Chondrocyte (in vitro differentiated cells): ENCODE measurements at places on chromosomes 13 and 19.

- DNase-seq: no peak
Measured at GRCh38 chr19:4969292-4969771, 419 bp downstream of the KDM4B start.

GRCh38 chr19:32498648-32499200 lies 82.3 kb upstream of the PDCD5 start:
- no peak for DNase-seq

DNA sequence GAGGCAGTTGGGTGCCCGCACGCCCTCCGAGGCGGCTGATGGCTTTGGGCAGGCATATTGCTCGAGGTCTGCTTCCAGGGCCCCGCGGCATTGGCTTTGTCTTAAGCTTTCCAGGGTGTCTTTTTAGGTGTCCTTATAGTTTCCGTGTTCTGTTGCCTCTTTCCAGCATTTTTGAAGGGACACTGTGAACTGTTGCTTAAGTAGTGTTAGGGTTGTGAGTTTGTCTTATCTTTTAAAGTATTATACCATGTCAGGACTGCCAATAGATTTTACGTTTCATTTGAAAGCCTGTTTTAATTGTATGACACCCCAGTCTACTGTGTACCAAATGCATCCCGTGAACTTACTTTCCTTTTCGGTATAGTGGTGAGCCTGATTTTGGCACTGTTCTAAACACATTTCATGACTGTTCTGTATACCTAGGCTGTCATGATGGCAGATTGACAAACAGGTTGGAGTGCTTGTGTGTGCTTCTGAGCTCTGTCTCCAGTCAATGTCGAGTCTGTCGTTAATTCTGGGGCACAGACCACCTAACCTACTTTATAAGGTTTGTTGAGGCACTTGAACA lies 656 bp downstream of the PCCA start:
- DNase-seq: no peak

- DNase-seq: no peak
Measured at GRCh38 chr13:97310809-97311436, 88.8 kb downstream of the MBNL2 start.

DNA sequence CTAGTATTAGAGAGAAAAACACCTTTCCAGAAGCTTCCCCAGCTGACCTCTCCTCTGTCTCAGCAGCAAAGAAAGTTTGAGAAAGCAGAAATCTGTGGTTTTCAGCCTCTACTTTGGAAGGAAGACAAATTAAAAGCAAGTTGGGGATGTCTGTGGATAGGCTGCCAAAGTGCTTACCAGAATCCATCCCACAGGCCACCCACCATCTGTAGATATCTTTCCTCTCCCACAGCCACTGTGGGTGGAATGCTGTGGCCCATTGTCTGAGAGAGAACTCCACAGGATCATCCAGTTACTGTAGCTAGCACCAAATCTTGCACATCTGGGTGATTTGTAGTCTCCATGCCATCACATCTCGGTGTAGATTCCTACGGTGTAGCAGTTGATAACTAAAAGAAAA lies 133.5 kb downstream of the DNAJC15 start:
- DNase-seq: no peak

GRCh38 chr13:45688577-45688976 lies 13.5 kb upstream of the CBY2 start:
- DNase-seq: no peak

DNA sequence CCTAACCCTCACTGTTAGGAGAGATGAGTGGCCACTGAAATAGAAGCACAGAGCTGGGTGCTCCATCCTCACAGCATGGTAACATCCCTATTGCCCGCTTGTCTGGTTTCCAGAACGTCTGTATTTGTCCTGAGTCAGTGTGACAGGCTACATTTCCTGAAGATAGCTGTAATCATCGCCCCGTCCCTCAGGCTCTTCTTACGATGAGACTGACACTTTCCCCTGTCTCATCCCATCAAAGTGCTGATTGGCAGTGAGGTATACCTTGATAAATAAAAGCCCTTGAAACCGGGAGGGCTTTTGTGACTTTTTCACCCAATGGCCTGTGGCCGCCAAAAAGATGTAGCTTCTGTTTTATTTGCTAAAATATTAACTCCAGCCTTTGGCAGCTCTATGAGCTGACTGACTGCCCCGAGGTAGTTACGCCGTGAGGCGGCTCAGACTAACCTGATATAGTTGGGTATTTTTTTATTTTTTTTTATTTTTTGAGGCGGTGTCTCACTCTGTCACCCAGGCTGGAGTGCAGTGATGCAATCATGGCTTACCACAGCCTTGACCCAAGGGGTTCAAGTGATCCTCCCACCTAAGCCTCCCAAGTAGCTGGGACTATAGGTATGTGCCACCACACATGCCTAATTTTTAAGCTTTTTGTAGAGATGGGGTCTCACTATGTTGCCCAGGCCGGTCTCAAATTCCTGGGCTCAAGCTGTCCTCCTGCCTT lies 5.7 kb upstream of the LRRC4B start:
- peak; percentile 25 for DNase-seq

- peak; percentile 81 for DNase-seq
Measured at GRCh38 chr13:113952151-113952982, 21.5 kb downstream of the C13orf46 start.

GRCh38 chr19:1018393-1018792 lies 2.5 kb downstream of the TMEM259 start:
- DNase-seq: no peak

- no peak for DNase-seq
Measured at GRCh38 chr19:43673637-43674036, 3.7 kb upstream of the PLAUR start.

GRCh38 chr13:75739244-75739868 lies 103.2 kb downstream of the LMO7 start:
- DNase-seq: no peak

GRCh38 chr13:23817136-23817535 lies 72.1 kb downstream of the MIPEP start:
- DNase-seq: no peak

DNA sequence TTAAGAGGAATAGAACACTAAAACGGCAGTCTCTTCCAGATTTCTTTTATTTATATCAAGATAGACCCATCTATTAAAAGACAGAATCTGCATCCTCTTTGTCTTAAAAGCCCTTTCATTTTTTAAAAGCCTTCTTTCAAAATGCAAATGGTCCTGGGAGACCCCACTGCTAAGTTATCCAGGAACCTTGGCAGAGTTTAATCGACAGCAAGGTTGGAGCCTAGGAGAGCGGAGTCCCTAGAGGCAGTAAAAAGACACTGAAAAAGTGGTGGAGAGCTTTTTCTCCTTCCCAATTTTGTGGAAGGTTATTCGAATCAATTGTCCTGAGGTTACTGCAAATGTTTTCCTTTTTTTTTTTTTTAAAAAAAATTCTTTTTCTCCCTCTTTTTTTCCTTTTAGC lies 294.7 kb downstream of the NALCN start:
- DNase-seq: no peak

DNA sequence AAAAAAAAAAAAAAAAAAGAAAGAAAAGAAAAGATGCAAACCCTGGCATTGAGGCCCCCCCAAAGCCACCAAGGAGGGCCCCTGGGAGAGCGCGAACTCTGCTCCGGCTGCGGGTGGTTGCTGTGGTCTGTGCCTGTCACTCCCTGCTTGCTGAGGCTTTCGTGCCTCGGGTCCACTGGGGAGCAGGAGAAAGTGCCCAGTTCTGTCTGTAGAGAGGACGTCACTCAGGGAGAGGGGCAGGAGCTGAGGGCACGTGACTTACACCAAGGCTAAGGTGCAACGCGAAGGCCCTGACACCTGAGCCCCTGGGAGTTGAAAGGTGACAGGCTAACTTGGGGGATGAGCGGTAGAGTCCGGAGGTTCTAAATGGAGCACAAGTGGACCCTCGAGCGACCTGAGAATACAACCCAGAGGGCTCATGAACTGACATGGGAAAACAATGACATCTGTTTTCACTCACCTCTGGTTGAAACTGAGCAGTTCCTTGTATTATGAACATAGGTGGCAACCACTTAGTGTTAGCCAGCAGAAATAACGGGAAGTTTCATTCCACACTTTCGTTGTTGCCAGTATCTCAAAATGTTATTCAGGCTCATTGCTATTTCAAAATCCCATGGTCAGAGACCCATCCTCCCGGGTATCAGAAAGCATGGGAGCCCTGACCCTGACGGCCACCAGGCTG lies 69.2 kb upstream of the TM9SF2 start:
- no peak for DNase-seq

- DNase-seq: peak; percentile 92
Measured at GRCh38 chr13:39655569-39656324, at the start of gene COG6. Gene COG6, plus strand, starts transcription at chr13:39655662. Its CDS starts 65 bp downstream, at chr13:39655727.

GRCh38 chr13:77384999-77385398 lies 58.1 kb upstream of the MYCBP2 start:
- DNase-seq: no peak

GRCh38 chr13:23690668-23691067 lies 120.5 kb downstream of the TNFRSF19 start:
- DNase-seq: no peak

DNA sequence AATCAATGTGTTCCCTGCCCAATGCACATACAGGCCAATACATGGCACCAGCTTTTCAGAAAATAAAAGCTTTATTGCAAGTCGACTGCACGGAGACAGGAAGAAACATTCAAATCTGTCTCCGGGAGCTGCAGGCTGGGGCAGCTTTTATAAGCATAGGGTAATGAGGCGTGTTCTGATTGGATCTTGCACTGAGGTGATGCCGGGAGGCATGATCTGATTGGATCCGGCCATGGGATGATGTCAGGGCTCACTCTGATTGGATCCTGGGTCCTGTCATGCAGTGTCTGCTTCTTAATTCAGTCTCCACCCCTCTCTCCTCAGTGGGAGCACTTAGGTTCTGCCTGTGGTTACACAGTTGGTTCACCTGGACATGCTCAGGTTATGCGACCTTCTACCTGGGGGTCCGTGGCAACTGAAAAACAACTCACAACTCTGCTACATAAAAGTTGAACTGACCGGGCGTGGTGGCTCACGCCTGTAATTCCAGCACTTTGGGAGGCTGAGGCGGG lies 11.8 kb upstream of the FBN3 start:
- no peak for DNase-seq

GRCh38 chr13:51329606-51330005 lies 9.9 kb upstream of the SERPINE3 start:
- DNase-seq: no peak

GRCh38 chr19:21127898-21128297 lies 13.9 kb upstream of the ZNF431 start:
- no peak for DNase-seq

- no peak for DNase-seq
Measured at GRCh38 chr19:44430956-44431355, 17.3 kb downstream of the ZNF229 start.

DNA sequence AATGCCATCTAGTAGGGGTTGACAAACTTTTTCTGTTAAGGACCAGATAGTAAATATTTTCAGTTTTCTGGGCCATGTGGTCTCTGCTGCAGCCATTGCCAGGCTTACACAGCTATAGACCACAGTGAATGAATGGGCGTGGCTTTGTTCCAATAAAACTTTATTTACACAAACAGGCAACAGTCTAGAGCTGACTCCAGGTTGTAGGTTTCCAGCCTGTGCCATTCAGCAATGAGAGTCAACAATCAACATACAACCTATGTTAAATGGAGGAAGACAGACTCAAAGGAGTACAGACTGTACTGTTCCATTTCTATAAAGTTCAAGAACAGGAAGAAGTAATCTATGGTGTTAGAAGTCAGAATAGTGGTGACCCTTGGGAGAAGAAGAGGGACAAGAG lies 15.2 kb upstream of the IZUMO2 start:
- no peak for DNase-seq

- DNase-seq: no peak
Measured at GRCh38 chr13:41352935-41353840, 42.1 kb downstream of the NAA16 start.

- no peak for DNase-seq
Measured at GRCh38 chr13:25153736-25154135, 18.4 kb downstream of the AMER2 start.

GRCh38 chr19:27780367-27781075 lies 1432.4 kb downstream of the UQCRFS1 start:
- no peak for DNase-seq

- DNase-seq: no peak
Measured at GRCh38 chr13:99103536-99103935, 97.1 kb upstream of the UBAC2 start.

DNA sequence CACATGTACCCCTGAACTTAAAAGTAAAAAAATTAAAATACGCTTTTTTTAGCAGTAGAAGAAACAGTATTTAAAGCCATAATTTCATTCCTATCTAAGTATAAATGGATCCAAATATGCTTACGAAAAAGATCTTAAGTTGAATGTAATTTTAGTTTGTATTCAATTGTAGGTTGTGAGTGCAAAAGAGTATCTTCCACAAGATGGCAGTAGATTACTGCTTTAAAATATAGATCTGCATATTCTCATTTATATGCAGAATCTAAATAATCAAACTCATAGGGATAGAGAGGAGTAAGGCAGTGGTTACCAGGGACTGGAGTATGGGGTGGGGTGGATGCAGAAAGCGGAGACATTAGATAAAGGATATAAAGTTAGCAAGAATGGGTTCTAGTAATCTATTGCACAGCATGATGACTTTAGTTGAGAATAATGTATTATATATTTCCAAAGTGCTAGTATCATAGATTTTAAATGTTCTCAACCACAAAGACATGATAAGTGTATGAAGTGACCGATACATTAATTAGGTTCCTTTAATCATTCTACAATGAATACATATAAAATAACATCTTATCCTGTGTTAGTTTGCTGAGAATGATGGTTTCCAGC lies 14.2 kb downstream of the OR7A17 start:
- no peak for DNase-seq

- peak; percentile 60 for DNase-seq
Measured at GRCh38 chr13:114119196-114119595, 13.2 kb downstream of the RASA3 start.

GRCh38 chr13:105906746-105907145 lies 628.7 kb downstream of the EFNB2 start:
- no peak for DNase-seq

GRCh38 chr19:917323-918151 lies at the start of gene KISS1R:
Gene KISS1R, plus strand, starts transcription at chr19:917333. Its CDS starts 170 bp downstream, at chr19:917503.
- peak; percentile 72 for DNase-seq

DNA sequence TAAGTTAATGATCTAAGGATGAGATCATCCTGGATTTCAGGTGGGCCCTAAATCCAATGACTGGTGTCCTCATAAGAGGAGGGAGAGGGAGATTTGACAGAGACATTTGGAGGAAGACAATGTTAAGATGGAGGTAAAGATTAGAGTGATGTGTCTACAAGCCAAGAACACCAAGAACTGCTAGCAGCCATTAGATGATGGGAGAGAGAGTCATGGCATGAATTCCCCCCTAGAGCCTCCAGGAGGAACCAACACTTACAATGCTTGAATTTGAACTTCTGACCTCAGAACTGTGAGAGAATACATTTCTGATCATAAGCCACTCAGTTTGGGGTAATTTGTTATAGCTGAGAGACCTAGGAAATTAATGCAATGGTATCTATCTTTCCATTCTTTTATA lies 68.1 kb upstream of the RFXAP start:
- no peak for DNase-seq

DNA sequence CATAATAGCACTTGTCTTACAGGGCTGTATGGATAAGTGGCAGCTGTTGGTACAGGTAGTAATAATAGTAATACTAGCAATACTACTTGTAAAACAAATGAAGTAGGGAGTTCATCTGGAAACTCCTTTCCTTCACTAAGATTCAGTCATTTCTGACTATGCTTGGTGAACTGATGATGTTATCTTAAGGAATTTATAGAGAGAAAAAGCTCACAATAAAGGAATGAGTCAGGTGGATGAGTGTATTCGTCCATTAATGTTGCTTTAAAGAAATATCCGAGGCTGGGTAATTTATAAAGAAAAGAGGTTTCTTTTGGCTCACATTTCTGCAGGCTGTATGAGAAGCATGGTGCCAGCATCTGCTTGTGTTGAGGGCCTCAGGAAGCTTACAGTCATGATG lies 477.3 kb downstream of the KLF12 start:
- DNase-seq: no peak

GRCh38 chr13:74210693-74211393 lies 76.6 kb upstream of the KLF12 start:
- no peak for DNase-seq
